NCI-H1048 (cell line): ENCODE measurements at places on chromosomes 16 and 17.

GRCh38 chr16:3770530-3770929, 53.2 kb upstream of the TRAP1 start:
- no peak for DNase-seq

DNA sequence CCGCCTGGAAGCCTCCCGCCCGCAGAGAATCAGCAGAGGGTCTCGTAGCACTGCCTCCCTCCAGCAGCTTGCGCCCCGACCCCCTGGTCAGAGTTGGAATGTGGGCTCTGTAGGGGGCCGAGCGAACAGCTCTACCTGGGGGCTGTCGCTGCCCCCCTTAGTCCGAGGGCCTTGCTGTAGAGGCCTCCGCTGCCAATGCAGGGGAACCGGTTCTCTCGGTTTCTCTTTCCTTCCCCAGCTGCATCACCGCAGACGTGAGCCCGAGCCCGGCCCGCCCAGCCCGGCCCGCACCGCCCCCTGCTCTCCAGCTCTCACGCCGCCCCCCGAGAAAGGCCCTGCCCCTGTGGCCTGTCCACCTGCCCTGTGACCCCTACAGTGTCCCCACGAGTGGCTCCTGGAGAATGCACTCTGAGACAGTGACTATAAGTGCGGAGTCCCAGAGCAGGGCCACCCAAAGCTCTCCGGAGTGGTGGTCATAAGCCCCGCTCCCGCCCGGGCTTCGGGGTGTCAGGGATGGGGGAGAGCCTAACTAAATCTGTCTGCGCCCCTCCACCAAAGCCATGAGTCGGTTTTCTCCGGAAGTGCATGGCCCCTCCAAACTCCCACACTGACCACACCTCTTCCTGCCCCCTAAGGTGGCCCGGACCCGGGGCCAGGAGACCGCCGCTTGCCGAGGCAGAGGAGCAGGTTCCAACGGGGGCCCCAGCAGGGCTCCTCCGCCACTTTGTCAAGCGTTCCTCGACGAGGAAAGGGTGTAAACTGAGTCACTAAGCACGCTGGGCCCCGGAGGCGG, 1.7 kb downstream of the ARHGAP27 start:
- DNase-seq = no peak

DNA sequence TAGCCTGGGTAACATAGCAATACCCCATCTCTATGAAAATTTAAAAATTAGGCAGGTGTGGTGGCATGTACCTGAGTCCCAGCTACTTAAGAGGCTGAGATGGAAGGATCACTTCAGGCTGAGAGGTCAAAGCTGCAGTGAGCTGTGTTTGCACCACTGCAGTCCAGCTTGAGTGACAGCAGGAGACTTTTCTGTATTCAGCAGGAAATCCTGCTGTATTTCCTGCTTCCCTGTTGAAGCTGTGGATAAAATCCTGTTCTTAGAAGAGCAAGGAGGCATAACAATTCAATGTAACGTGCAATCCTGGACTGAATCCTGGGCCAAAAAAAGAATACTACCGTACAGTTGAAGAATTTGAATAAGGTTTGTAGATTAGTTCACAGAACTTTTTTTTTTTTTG, 62.2 kb downstream of the FBXL20 start:
- DNase-seq = no peak

- DNase-seq = no peak
These were observed 34.5 kb downstream of the ABCC1 start for GRCh38 chr16:15983898-15984297.

GRCh38 chr17:77749321-77749751, 209.2 kb upstream of the TNRC6C start:
- DNase-seq = no peak

GRCh38 chr17:27888945-27889344, 4.2 kb downstream of the LYRM9 start:
- DNase-seq = no peak

DNA sequence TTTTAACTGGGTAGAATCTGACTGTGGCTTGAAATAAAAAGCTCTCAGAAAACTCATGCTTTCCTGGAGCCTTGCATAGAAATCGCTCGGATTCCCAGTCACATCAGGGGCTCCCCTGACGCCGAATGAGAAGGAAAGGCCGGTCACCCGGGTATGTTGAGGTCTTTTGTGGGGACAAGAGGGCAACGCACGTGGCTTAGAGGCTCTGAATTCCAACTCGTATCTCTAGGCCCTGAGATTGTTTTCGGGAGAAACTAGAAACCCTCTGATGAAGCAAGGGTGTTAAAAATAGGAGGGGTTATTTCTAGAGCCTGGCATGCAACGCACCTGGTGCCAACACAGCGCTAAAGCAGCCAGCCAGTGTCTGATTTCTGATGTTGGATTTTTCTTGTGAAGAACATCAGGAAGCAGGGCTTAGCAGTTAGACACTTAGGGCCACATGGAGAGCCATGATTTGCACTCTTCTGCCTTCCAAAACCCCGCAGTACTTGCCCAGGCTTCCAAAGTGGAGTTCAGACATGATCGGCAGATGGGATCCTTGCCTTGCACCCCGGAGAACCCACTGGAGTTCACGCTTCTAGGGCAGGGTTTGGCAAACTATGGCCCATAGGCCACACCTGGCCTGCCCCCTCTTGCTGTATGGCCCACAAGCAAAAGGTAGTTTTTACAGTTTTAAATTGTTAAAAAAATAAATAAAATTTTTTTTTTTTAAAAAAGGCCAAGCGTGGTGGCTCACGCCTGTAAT, 12.6 kb downstream of the CACNG1 start:
- no peak for DNase-seq

DNA sequence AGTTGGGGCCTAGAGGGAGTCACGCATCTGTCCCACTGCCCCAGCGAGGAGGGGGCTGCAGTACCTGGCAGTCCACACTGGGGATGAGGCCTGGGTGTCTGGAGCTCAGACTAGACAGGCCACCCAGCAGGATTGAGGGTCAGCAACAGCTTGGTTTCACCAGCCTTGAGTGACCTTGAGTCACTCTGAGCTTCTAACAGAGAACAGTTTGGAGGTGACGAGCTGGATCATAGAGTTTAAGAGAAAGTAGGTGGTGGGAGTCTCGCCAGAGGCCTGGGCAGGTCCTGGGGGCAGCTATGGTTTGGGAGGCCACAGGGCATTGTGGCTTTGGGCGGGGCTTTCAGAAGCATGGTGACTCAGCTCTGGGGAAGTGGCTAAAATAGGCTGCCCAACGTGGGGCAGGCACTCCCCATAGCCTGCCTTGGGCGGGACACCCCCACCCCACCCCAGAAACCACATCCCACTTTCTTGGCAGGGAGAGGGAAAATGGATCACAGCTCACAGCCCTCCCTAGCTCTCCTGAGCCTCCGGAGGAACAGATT, 20.5 kb downstream of the CDC42EP4 start:
- DNase-seq = no peak

DNA sequence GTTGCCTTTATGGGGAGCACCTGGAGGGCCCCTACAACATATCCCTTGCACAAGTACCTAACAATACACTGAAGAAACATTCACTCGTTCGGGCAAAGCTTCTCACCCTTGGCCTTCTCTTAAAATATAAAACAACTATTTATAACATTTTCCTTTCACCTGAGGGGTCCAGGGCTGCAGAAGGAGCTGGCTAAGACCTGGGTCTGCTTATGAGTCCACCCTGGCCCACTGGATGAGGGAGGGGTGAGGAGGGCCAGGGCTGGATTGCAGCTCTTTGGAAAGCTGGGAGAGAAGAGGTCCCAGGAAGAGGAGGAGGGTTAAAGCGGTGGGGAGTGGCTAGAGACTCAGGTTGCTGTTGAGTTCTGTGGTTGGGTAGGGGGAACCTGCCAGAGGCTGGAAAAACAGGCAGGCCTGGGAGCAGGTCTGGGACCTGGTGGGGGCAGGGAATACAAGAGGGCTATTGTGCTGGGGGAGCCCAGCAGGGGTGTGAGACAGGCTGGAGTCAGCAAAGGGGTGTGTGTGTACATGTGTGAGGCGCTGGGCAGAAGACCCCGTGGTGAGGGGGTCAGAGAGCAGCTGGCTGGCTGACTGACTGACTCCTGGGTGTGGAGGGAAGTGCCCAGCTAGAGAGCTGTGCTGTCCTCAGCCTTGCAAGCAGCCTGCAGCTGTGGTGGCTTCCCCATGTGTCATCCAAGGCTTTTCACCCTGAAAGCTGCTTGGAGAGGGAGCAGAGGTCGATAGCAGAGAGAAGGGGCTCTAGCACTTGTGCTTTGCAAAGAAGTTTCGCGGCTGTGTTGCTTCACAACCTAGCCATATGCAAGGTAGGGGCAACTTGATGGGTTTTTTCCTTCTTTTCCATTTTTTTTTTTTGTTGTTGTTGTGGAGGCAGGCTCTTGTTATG, 10.2 kb upstream of the MRC2 start:
- no peak for DNase-seq

- DNase-seq = no peak
These were observed 5.0 kb downstream of the LSM12 start for GRCh38 chr17:44061446-44061845.
